M059J (cell line): ENCODE measurements at places on chromosomes 12 and 14. TPM values are rescaled to one million over a fixed set of nuclear protein-coding genes. Genes with fewer than 3 reads are reported as not detected.

- DNase-seq: peak; percentile 63
These were observed 185.0 kb upstream of the NRXN3 start for GRCh38 chr14:77985211-77985615.

- DNase-seq: no peak
These were observed 243.7 kb upstream of the FAR2 start for GRCh38 chr12:28905220-28905955.

The CLSTN3 gene
- total RNA-seq: 7.7 and 29.7 TPM in 2 replicates

The PARPBP gene
- total RNA-seq: 14.7 and 22.3 TPM in 2 replicates

- DNase-seq: no peak
These were observed 112.9 kb downstream of the DAAM1 start for GRCh38 chr14:59301354-59301753.

- no peak for DNase-seq
These were observed 169.6 kb upstream of the RASSF8 start for GRCh38 chr12:25788707-25789442.

The HOXC4 gene
- total RNA-seq: 1.9 and 4.3 TPM in 2 replicates

The YARS2 gene
- total RNA-seq: 23.9 and 31.9 TPM in 2 replicates

GRCh38 chr14:99821519-99822508 lies 28.6 kb downstream of the EML1 start:
- peak; percentile 87 for DNase-seq

- DNase-seq: peak; percentile 4
These were observed 160.4 kb downstream of the TBX5 start for GRCh38 chr12:114245555-114245954.

DNA sequence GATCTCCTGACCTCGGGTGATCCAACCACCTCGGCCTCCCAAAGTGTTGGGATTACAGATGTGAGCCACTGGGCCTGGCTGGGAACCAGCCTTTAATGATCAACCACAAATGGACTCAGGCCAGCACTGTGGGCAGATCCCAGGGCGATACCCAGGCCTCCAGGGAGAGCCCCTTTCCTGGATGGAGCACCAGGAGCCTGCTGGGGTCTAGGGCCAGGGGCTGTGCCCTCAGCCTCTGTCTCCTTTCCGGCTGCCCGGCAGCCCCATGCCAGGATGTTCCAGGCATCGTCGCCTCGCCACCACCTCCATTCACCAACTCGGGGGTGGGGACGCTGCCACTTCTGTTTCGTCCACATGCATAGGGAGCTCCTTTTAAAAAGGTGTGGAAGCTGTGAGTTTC lies 2.3 kb downstream of the ADGRD1 start:
- no peak for DNase-seq

DNA sequence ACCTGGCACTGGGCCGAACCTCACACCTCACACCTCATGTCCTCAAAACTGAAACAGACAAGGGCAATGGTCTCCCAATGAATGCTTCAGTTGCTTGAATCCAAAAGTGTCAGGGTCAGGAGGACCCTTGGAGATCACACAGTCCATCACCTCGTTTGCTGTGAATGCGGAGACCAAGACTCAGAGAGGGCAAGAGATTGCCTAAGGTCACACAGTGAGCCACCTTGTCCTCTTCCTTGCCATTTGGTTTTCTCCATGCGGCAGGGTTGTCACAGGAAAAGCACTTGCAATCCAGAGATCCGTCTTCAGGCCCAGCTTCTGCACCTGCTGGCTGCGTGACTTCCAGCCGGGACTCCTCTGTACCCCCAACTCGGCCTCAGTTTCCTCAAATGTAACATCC lies 28.0 kb downstream of the MVK start:
- DNase-seq: no peak

The AKAP6 gene
- total RNA-seq: 27.4 and 40.6 TPM in 2 replicates

The PAH gene
- not detected in 2 replicates for total RNA-seq

The KCTD10 gene
- 31.8 and 37.9 TPM in 2 replicates for total RNA-seq
